ENCODE measurements at places on chromosomes 5 and 9. TPM values are rescaled to one million over a fixed set of nuclear protein-coding genes. Genes with fewer than 3 reads are reported as not detected.

DNA sequence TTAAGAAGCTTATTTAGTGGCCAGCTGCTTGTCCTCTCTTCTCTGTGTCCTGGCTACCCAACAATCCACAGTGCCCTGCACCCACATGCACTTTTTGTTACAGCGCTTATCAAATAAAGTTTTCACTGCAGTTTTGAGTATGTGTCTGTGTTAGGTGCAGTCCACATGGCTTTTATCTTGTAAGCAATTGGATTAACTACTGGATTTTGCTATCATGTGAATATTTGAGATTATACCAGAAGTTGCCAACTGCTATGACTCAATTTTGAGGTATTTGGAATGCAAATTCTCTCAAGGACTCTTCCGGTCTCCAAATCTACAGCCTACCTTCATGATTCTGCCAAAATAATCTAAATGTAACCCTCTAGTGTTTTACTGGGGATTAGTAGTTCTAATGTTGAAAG is 690.2 kb downstream of the NR2F1-AS1 start:
- DNase-seq: no peak

Gene ZDHHC12
- 23.4 TPM for polyA plus RNA-seq

DNA sequence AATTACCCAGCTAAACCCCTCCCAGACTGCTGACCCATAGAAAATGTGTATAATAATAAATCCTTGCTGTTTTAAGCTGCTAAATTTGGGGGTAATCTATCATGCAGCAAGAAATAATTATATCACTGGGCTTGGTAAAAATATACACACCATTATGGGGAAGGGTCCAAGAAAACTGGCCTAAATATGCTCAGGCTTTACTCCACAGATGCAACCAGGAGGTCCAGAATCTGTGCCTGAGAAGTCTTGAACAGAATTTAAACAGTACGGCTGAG is 102.5 kb upstream of the SLC44A1 start:
- DNase-seq: no peak

DNA sequence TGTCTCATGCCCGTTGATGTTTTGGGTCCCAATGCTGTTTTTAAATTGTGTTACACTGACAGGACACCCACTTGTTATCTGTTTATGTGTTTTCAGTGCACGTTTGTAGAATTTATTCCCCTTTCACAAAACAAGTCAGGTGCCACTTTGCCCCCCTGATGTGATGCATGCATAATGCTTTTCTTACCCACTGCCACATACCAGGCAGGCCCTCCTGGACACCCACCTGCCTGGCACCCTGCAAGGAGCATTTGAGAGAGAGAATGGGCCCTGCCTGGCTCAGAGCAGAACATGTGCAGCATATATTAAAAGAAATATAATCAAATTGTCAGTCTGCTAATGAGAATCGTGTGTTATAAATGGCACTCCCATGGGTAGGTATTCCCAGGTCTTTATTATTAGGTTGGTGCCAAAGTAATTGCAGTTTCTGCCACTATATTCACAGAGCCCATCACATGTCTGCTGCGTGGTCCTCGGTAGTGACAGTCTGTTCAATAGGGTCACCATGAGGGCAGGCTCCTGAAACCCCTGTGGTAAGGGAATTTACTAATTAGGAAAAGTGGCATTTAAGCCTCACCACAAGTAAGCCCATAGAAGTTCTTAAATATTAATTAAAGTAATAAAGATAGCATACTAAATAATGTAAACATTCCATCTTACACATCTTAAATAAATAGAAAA is 52.2 kb upstream of the CKMT2 start:
- no peak for DNase-seq

Gene GMCL2
- not detected for polyA plus RNA-seq

- DNase-seq: no peak
Observed at GRCh38 chr9:84371737-84372136, 31.2 kb upstream of the SLC28A3 start.

- DNase-seq: no peak
Observed at GRCh38 chr5:123865641-123866040, 353.7 kb downstream of the CSNK1G3 start.

All from renal pelvis (tissue), 12 donors.